Naive B cell (primary cell): ENCODE measurements at places on chromosomes 16 and 17.

GRCh38 chr17:34519282-34519681, 60.1 kb upstream of the TMEM132E start:
- no peak overlapping the region for H3K27ac ChIP-seq
- peaks cover 30% of the 10 kb centered on the region for H3K27me3 ChIP-seq
- DNase-seq: no peak
- H3K4me3 ChIP-seq: no peak overlapping the region
- no peaks in the 10 kb centered on the region for H3K4me1 ChIP-seq

DNA sequence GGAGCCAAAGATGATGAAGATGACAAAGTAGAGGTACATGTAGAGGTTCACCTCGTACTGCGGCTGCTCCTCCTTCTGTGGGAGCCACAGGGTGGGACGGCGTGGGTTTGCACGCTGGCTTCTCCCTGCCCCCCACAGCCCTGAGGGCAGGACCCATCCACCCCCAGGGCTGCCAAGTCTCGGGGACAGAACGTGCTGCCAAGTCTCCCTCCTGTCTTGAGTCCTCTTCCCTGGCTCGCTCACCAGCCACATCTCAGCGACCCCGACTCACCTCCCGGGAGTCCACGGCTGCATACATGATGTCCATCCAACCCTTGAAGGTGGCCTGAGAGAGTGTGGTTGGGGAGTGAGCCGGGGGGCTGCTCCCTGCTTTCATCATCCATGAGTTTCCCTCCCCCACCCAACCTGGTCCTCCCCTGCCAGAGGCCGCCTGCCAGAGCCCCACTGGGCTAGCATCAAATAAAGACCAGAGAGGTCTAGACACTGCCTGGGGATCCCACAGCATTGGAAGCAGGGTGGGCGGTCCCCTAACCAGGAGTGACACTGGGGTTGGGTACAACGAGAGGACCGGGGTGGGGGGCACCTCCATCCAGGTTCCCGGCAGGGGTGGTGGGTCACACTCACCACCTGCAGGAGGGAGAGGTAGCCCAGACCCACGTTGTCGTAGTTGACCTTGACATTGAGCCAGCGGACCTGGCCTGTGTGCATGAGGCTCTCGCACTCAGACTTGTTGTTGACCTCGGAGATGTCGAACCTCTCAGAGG, 12.8 kb upstream of the CD79B start:
- peaks cover 78% of the 10 kb centered on the region for H3K4me1 ChIP-seq
- no peaks in the 10 kb centered on the region for H3K36me3 ChIP-seq
- peak overlapping the region; percentile 87 for H3K4me3 ChIP-seq

- H3K4me3 ChIP-seq: no peak overlapping the region
- no peak overlapping the region for H3K27ac ChIP-seq
- no peak for DNase-seq
- H3K4me1 ChIP-seq: no peaks in the 10 kb centered on the region
- no peaks in the 10 kb centered on the region for H3K27me3 ChIP-seq
- no peaks in the 10 kb centered on the region for H3K36me3 ChIP-seq
These were observed 18.4 kb downstream of the G6PC1 start for GRCh38 chr17:42918902-42919521.

DNA sequence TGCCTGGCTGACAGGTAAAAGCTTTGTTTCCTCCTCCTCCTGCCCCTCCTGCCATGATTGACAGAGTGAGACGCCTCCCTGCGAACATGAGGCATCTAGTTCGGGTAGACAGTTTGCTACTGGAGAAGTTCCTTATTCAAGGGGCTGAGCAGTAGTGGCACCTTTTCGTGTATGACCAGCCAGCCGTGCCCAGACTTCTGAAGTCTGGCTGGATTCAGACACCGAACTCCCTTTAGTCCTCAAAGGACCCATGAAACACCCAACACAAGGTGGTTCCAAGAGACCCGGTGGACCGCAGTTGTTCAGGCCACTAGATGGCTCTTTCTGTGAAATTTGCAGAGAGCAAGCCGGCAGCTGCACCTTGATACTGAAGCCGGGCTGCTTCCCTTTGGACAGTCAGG, 192.8 kb downstream of the XYLT1 start:
- peak overlapping the region; percentile 8 for H3K4me3 ChIP-seq
- H3K27ac ChIP-seq: peak overlapping the region; percentile 94
- H3K36me3 ChIP-seq: no peaks in the 10 kb centered on the region
- H3K27me3 ChIP-seq: no peaks in the 10 kb centered on the region
- H3K4me1 ChIP-seq: peaks cover 54% of the 10 kb centered on the region
- peak; percentile 49 for DNase-seq

GRCh38 chr16:3971706-3972105, 91.2 kb upstream of the CREBBP start:
- peaks cover 1% of the 10 kb centered on the region for H3K36me3 ChIP-seq
- H3K27ac ChIP-seq: no peak overlapping the region
- no peaks in the 10 kb centered on the region for H3K4me1 ChIP-seq
- H3K4me3 ChIP-seq: no peak overlapping the region
